Stimulated activated CD4-positive, alpha-beta T cell treated with anti-CD3 and anti-CD28 coated beads, Interleukin-1b, Interleukin-23, amount 100 ng/mL, for 48 hours (primary cell): ENCODE measurements at places on chromosomes 3 and 15.
A peak's percentile ranks its signal among the peaks of the same experiment; 100 is the strongest.

DNA sequence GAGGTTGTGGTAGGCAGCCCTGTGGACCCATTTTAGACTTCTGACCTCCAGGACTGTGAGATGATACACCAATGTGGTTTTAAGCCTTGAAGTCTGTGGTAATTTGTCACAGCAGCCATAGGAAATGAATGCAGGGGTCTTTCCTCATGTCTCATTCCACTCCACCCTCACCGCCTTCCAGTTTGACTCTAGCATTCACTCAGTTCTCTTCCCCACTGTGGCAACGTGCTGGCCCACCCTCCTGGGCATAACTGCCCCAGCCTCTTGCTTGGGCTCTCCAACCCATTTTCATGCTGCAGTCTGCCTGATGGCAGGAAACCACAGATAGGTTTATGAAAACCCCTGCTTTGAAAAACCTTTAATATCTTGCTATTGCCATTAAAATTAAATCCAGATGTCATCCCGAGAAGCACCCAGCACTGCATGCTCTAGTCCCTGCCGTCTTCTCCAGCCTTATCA is 7.3 kb upstream of the TRNT1 start:
- peak; percentile 16 for DNase-seq

DNA sequence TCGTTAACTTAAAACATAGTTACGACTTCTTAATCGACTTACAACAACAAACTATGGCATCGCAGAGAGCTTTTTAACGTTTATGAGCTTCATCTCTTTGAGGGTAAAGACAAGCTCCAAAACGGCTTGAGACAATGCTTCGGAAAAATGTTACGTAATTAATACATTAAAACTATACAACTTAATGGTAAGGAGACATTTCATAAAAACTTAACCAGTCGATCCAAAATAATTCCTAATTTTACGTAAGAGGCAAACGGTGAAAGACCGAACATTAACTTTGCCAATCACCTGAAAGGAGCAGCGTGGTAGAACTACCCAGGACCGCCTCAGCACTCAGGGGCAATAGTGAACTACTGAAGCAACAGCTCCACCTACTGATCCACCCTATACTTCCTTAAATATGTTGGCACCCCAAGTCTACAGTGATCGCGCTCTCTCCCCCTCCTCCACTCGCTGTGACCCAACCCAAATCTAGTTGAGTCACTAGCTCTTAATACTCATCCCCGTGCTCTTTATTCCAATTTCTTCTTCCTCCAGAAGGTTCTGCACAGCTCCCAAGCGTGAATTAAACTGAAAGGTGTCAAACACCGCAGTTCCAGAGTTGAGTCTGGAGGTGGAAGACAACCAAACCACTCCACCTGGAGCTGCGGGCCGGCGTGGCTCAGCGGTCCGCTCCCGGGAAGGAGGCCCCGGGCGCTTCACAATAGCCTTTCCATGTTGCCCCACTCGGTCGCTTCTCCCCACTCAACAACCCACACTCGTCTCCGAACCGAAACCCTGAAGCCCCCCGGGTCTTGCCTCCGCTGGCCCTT is 901 bp downstream of the NAA50 start:
- peak; percentile 83 for DNase-seq

- peak; percentile 35 for DNase-seq
Observed at GRCh38 chr15:80234883-80235282, 17.1 kb downstream of the CTXND1 start.

GRCh38 chr3:111737706-111738086 is 121.4 kb upstream of the PHLDB2 start:
- no peak for DNase-seq

- DNase-seq: no peak
Observed at GRCh38 chr3:142366434-142366833, 81.4 kb downstream of the XRN1 start.

- DNase-seq: no peak
Observed at GRCh38 chr3:170529346-170529745, 56.5 kb downstream of the SLC7A14 start.

DNA sequence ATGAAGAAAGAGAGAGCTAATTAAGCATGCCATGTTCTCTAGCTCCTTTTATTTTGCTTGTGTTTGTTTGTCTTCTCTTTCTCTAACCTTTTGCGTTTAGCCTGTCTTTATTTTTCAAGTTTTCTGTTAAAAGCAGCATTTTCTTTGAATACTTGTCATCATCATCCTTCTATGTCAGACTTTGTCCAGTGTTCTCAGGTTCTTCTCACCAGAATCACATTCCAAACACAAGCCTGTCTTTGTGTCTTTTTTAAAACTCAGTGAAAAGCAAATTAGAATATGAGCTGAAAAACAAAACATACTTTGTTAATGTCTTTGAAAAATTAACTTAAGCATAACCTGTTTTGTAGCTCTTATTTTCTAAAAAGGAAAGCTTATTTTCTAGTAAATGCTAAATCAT is 62.4 kb downstream of the LEKR1 start:
- no peak for DNase-seq

GRCh38 chr3:151327571-151328198 is 1.7 kb downstream of the P2RY13 start:
- DNase-seq: no peak

GRCh38 chr3:185939721-185940120 is 1.9 kb upstream of the TRA2B start:
- DNase-seq: no peak

DNA sequence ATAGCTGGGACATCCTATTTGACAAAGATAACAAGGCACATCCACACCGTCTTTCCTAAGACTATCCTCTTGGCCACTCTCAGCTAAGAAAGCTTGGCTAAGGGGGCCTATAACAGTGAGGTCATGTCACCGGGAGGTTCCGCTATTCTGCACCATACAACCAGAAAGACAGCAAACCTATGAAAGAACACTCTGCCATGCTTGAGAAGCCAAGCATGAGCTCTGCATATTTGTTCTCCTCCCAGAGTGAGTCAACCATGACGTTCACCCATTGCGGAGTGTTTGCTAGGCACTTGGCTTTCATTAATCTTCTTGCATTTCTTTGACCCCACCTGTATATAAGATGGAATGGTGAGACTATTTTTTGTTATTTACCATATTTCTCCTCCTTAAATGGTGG is 141.2 kb downstream of the GMNC start:
- no peak for DNase-seq
